ENCODE measurements at places on chromosomes 2 and 18. TPM values are rescaled to one million over a fixed set of nuclear protein-coding genes. Genes with fewer than 3 reads are reported as not detected.

SALL3 gene
- polyA plus RNA-seq: not detected

CCDC178 gene
- polyA plus RNA-seq: not detected

TCF23 gene
- not detected for polyA plus RNA-seq

TXNDC2 gene
- polyA plus RNA-seq: not detected

MC4R gene
- polyA plus RNA-seq: not detected

MRO gene
- polyA plus RNA-seq: not detected

IL1RL2 gene
- not detected for polyA plus RNA-seq

COBLL1 gene
- 1.4 TPM for polyA plus RNA-seq

IL1RL1 gene
- not detected for polyA plus RNA-seq

CGREF1 gene
- polyA plus RNA-seq: not detected

CYS1 gene
- not detected for polyA plus RNA-seq

TLX2 gene
- polyA plus RNA-seq: not detected

SERPINB10 gene
- polyA plus RNA-seq: not detected

REG3G gene
- polyA plus RNA-seq: not detected

UNC80 gene
- polyA plus RNA-seq: not detected

DNAJC5G gene
- polyA plus RNA-seq: not detected

CAPG gene
- polyA plus RNA-seq: 232 TPM

AQP4 gene
- not detected for polyA plus RNA-seq

TNFAIP6 gene
- polyA plus RNA-seq: not detected

SCYGR1 gene
- polyA plus RNA-seq: not detected

POTEJ gene
- polyA plus RNA-seq: not detected

SERPINB13 gene
- polyA plus RNA-seq: not detected

RAPGEF4 gene
- polyA plus RNA-seq: not detected

TGFA gene
- polyA plus RNA-seq: 2.1 TPM

NGEF gene
- polyA plus RNA-seq: not detected

AOX1 gene
- polyA plus RNA-seq: not detected

C18orf54 gene
- polyA plus RNA-seq: 0.20 TPM

SPP2 gene
- not detected for polyA plus RNA-seq

LPIN1 gene
- 16.3 TPM for polyA plus RNA-seq

DLX1 gene
- polyA plus RNA-seq: not detected

IL36RN gene
- not detected for polyA plus RNA-seq

ABCG5 gene
- polyA plus RNA-seq: not detected

AAMP gene
- 71.8 TPM for polyA plus RNA-seq

MATN3 gene
- polyA plus RNA-seq: not detected

CHRNG gene
- not detected for polyA plus RNA-seq

SERPINB5 gene
- not detected for polyA plus RNA-seq

ANKRD23 gene
- 1.3 TPM for polyA plus RNA-seq

HS1BP3 gene
- 19.2 TPM for polyA plus RNA-seq

CEP192 gene
- 5.4 TPM for polyA plus RNA-seq

CD8B gene
- 5.5 TPM for polyA plus RNA-seq

SIX3 gene
- not detected for polyA plus RNA-seq

RGPD3 gene
- polyA plus RNA-seq: not detected

POU3F3 gene
- not detected for polyA plus RNA-seq

PID1 gene
- 0.38 TPM for polyA plus RNA-seq

DSG1 gene
- polyA plus RNA-seq: not detected

CDC42EP3 gene
- 81.3 TPM for polyA plus RNA-seq

CCBE1 gene
- polyA plus RNA-seq: 0.25 TPM

OSR1 gene
- not detected for polyA plus RNA-seq

CLEC4F gene
- not detected for polyA plus RNA-seq

C2orf80 gene
- polyA plus RNA-seq: not detected

PRSS56 gene
- not detected for polyA plus RNA-seq

CNDP1 gene
- polyA plus RNA-seq: not detected

SEPTIN2 gene
- 207 TPM for polyA plus RNA-seq

SLC4A3 gene
- polyA plus RNA-seq: not detected

NBEAL1 gene
- polyA plus RNA-seq: 6.4 TPM

TMEM200C gene
- polyA plus RNA-seq: not detected

SMIM21 gene
- polyA plus RNA-seq: not detected

EDAR gene
- not detected for polyA plus RNA-seq

LRRTM4 gene
- polyA plus RNA-seq: not detected
